ENCODE measurements at places on chromosomes 11 and 22.
A peak's percentile ranks its signal among the peaks of the same experiment; 100 is the strongest.

GRCh38 chr22:38694940-38695339 is 5.8 kb downstream of the JOSD1 start:
- no peak for DNase-seq

DNA sequence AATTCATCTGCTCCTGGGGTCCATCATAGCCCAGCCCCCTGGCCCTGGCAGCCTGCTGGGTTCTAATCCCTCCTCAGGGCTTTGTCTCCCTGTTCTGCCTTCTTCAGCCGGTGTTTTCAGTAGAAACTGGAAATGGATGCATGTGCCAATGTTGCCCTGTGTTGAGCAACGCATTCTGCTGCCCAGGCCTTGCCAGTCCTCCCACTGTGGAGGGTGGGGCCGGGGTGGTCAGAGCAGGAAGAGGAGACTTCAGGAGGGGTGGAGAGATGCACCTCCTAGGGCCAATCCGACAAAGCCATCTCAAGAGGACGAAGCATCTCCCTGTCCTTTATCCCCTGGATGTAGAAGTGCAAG is 27.6 kb upstream of the ZBTB16 start:
- no peak for DNase-seq

GRCh38 chr22:36755316-36755715 is 20.6 kb downstream of the IFT27 start:
- no peak for DNase-seq

GRCh38 chr11:126468102-126468521 is 112.6 kb downstream of the ST3GAL4 start:
- no peak for DNase-seq

GRCh38 chr11:75437966-75438659 is 5.1 kb upstream of the KLHL35 start:
- no peak for DNase-seq

- no peak for DNase-seq
These were observed 93.3 kb downstream of the ZC3H12C start for GRCh38 chr11:110186456-110186855.

DNA sequence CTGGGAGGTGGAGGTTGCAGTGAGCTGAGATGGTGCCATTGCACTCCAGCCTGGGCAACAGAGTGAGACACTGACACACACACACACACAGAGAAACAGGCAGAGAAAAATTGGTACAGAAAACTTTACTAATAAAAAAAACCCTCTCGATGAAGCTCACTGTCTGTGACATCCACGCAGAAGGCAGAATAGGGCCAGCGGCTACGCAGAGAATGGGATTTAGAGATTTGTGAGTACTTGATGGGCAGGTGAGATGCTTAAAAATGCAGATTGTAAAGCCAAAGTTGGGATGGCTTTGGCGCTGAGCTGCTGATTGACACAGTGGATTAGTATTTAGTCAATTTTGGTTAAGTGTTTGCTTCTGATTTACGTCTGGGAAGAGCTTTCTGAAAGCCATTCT is 561.1 kb downstream of the TBC1D22A start:
- no peak for DNase-seq

DNA sequence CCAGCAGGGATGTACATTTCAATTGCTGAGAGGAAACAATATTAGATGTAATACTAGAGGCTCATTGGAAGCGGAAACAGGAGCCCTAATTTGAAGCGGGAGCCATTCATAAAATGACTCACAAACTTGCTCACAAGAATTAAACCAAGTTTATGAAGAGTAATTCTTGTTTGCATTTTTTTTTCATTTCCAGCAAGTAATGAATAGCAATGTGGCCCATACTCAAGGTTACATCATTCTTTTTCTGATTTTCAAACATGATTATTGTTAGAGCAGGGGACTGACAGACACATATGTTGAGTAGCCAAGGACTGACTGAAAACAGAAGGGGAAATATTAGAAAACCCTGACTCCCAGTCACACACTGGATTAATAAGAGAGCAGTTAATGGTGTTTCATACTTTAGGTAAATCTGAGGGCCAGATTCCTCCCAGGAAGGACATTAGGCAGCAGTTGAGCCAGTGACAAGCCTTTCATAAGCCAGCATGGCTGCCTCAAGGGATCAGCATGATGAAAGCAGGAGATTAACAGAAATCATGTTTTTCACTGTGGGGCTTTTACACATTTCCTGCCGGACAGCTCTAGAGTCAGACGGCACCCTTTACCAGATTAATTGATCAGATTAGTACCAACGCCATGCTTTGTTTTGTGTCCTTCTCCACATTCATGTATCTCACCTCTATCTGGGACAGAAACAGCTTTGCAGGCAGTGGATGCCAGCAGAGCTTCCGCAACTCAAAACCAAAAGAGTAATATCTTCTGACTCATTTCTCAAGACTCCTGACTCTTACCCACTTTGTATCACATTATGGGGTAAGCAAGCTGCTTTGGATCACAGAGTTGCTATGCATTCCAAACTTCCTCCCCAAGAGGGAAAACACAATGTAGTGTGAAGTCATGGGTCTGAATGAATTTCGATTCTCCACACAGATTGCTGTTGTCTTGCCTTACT is 831.6 kb downstream of the KCNA4 start:
- DNase-seq: no peak

DNA sequence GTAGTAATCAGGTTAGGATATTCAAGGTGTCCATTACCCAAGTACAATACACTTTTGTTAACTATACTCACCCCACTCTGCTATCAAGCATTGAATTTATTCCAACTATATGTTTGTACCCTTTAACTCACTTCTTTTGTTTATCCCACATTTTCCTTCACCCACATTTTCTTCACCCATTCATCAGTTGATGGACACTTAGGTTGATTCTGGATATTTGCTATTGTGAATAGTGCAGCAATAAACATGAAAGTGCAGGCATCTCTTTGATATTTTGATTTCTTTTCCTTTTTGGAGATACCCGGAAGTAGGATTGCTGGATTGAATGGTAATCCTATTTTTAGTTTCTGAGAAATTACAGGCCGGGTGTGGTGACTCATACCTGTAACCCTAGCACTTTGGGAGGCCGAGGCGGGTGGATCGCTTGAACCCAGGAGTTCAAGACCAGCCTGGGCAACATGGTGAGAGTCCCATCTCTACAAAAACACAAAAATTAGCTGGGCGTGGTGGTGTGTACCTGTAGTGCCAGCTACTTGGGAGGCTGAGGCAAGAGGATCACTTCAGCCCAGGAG is 6.5 kb downstream of the TMEM25 start:
- DNase-seq: no peak

- peak; percentile 60 for DNase-seq
These were observed 1.9 kb downstream of the NEAT1 start for GRCh38 chr11:65424205-65425104.

- DNase-seq: no peak
These were observed 208.4 kb downstream of the MAML2 start for GRCh38 chr11:96134602-96135001.

DNA sequence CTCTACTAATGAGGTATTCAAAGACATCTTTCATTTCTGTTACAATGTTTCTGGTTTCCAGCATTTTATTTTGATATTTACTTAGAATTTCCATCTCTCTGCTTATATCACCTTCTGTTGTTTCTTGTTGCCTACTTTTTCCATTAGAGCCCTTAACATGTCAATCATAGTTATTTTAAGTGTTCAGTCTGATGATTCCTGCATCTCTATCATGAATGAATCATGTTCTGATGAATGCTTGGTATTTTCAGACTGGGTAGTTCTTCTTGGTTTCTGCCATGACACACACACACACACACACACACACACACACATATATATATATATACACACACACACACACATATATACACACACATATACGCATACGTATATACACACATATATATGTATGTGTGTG is 486.4 kb upstream of the ISX start:
- DNase-seq: no peak

GRCh38 chr22:30246814-30247376 is 336 bp upstream of the LIF start:
- no peak for DNase-seq

- DNase-seq: no peak
These were observed 4.2 kb upstream of the SYN3 start for GRCh38 chr22:33062361-33062760.

DNA sequence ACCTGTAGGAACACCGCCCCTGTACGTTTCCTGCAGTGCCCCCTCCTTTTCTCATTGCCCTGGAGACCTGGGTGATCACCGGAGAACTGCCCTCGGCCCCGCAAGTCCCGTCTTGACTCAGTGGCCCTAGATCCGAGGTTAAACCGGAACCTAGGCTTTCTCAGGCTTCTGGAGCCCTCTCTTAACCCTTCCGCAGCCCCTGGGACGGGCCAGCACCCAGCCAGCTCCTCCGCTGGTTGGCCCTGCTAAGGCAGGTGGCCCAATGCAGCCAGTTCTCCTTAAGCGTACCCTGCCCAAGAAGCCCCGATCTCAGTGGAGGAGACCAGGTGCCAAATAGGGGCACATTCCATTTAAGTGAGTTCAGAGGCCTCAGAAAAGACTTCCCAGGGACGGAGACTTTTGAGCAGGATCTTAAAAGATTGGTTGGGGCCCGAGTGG is 776 bp downstream of the NLRX1 start:
- DNase-seq: peak; percentile 10

DNA sequence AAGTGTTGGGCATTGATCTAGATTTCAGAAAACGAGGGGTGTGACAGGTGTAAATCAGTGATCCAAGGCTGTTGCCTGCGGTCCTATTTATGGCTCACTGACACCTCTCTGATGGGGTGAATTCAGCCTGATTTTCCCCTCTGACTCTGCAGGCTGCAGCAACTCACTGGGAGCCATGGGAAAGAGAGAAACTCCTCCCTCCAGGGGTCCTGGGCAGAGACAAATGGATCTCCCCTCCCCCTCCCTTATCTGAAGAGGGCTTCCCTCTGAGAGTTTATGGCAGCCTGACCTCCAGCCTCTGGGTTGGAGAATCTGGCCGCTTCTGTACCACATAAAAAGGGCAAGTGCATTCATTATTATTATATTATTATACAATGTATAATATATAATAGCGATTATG is 1.8 kb upstream of the PKNOX2 start:
- no peak for DNase-seq

GRCh38 chr22:29517215-29517908 is 36.2 kb downstream of the THOC5 start:
- no peak for DNase-seq

- no peak for DNase-seq
These were observed 63.2 kb upstream of the ARFGAP3 start for GRCh38 chr22:42920101-42920820.

Data from globus pallidus (tissue), 1 donor.